A549 treated with CpdA at 1 μM for 4 hours (cell line): ENCODE measurements at places on chromosomes 6 and 20. TPM values are rescaled to one million over a fixed set of nuclear protein-coding genes. Genes with fewer than 3 reads are reported as not detected.

Gene CGAS
- total RNA-seq: 5.3 to 7.1 TPM (median 5.5 TPM) in 5 replicates

Gene TP53RK
- total RNA-seq: 11.3 to 13.7 TPM (median 13.2 TPM) in 5 replicates

Gene RNF144B
- total RNA-seq: 0.30 to 0.53 TPM (median 0.42 TPM) in 5 replicates

Gene WFDC12
- total RNA-seq: not detected in 5 replicates

Gene EYS
- total RNA-seq: 0.08 to 0.14 TPM in 2 of 5 replicates, not detected in the others

Gene MYB
- total RNA-seq: 0.30 to 1.2 TPM (median 0.63 TPM) in 5 replicates

Gene LY6G6F
- total RNA-seq: not detected in 5 replicates

Gene GABRR1
- not detected in 5 replicates for total RNA-seq

Gene LPA
- total RNA-seq: 0.01 to 0.02 TPM in 2 of 5 replicates, not detected in the others

Gene CYP39A1
- total RNA-seq: 0.05 to 0.12 TPM (median 0.06 TPM) in 3 of 5 replicates, not detected in the others
